ENCODE measurements at places on chromosomes 2 and 18. TPM values are rescaled to one million over a fixed set of nuclear protein-coding genes. Genes with fewer than 3 reads are reported as not detected.

DSEL gene
- total RNA-seq: 1.3 TPM

NYAP2 gene
- not detected for total RNA-seq

- no peak for DNase-seq
Observed at GRCh38 chr2:207037896-207038295, 98.6 kb downstream of the CPO start.

RBM44 gene
- 0.03 TPM for total RNA-seq

ANKRD30B gene
- total RNA-seq: not detected

GRCh38 chr2:203637471-203638167, 68.8 kb upstream of the CD28 start:
- no peak for DNase-seq

DNA sequence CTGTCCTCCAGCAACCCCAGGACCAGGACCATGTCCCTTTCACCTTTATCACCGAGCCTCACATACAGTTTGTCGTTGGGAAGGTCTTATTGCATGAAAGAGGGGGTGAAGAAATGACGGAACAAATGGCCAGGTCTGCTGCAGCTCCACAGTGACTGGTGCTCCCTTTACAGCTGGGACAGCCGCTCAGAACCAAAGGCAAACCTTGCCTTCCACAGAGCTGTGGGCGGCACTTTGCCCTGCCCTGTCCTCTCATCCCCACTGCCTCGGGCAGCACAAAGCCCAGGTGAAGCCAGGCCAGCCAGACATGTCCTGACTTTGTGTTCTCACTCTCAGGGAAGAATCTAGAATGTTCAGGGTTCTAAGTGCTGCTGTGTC, 961 bp downstream of the GPR55 start:
- DNase-seq: no peak

Measured in Caki2 (cell line).